Aorta (tissue), 5 donors: ENCODE measurements at places on chromosomes 12 and 14. TPM values are rescaled to one million over a fixed set of nuclear protein-coding genes. Genes with fewer than 3 reads are reported as not detected.

RFX4 gene
- total RNA-seq = not detected

GRCh38 chr12:49937639-49938300 is 12.8 kb upstream of the AQP2 start:
- no peak for DNase-seq

DNA sequence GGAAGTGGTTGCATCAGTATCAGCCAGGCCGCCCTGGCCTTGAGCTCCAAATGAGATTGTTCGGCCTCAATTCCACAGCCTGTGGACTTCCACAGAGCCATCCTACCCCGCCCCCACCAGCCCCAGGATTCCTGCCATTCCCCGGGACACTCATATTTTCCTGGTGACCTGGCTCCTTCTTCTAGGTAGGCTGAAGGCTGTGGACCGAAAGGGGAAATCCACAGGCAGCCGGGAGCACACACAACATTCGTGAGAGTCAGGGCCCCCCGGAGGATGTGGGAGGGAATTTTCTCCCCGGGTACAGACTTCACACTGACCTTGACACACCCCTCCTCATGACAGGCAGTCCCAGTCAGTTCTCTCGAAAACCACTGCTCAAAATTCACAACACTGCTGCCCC is 39.9 kb downstream of the RIN3 start:
- peak; percentile 77 for DNase-seq

DNA sequence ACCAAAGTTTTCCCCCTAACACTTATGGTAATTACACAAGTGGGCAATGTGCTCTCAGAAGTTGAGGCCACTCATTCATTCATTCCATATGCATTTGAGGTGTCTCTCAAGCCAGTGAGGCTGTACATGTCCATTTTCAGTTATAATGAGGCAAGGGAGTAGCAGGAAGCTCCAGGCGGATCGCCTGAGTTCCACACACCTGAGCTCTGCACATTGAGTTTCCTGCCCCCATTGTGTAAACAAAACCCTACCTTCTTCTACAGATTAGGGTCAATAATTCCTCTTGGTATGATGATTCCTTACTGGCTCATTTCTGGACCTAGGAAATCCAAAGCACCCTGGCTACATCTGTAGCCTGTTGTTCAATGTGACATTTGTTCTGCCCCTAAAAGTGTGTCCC is 555.3 kb downstream of the MED13L start:
- no peak for DNase-seq

TEX52 gene
- not detected for total RNA-seq

DNA sequence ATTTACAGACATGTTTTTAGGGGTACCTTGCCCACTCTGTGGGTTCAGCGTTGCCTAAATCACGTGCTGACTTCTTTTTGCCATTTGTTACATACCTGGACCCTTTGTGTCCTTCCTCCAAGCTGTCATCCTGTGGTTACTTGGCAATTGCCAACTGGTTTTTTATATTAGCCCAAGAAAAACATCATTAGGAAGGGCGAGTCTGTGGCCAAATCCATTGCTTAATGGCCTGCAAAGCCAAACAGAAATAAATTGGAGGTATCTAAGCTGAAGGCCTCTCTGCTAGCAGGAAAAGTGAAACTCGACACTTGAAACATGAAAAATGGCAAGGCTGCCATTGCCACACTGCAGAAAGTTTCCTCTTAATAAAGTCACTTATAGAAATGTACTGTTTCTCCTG is 190.4 kb downstream of the NUAK1 start:
- DNase-seq = no peak

- DNase-seq = no peak
These were observed 18.7 kb downstream of the NOS1 start for GRCh38 chr12:117342682-117343081.

DNA sequence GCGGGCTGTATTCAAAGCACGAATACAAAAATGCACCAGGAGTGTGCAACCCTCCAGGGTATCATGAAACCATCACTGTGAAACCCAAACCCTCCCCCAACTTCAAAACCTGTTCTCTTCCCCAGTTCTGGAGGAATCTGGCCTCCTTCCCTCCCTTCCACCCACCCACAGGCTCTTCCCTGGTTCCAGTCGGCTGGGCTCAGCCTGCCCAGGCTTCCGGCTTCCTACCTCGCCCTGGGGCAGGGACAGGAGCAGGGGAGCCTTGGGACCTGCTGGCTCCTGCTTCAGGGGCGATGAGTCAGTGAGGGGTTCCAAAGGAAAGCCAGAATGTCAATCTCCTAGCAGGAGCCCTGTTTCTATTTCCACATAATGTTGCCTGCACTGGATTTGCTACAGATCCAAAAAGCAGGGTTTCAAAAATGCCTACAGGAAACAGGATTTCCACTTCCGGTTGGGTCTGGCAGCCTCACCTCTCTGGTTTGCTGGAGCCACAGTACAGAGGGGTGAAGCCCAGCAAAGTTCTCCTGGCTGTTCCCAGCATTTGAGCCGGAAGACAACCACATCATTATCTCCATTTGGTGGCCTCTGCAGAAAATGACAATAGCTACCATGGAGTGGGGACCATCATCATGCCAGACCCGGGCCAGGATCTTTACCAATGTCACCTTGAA is 278.3 kb downstream of the DPF3 start:
- DNase-seq = no peak

- no peak for DNase-seq
These were observed 91.9 kb downstream of the DICER1 start for GRCh38 chr14:95065411-95065810.

DNA sequence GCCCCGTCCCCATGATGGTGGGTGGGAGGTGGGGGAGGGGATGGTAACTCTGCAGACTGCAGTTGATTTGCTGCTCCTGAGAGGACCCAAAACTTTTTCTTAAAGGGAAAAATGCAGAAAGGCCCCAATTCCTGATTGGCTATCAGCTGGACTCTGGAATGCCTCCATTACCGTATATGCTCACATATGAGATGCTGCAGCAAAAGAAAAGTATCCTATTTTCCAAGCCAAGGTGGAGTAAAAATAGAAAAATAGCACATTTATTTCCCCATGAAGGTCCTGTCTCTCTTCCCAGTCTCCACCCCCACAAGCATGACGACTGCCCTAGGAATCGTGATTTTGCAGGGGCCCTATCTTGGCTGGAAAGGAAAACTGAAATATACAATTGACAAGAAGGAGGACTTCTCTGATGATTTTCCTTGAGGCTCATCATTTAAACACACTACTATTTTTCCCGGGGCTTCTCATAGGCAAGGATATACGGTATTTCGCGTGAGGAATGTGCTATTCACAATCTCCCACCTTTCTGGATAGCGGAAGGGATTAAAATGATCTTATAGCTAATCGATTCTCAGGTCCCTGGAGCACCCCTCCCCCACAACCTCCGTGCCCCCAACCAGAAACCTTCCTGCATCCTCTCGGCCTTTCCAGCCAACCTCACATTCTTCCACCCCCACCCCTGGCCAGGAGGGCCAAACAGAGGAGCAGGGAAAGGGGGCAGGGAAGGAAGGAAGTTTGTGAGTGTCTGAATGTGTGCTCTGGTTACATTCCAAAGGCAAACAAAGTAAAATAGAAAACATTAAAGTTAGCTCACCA is 138.9 kb upstream of the CCND2 start:
- no peak for DNase-seq

GRCh38 chr14:29150659-29151058 is 384.1 kb downstream of the FOXG1 start:
- no peak for DNase-seq

DNA sequence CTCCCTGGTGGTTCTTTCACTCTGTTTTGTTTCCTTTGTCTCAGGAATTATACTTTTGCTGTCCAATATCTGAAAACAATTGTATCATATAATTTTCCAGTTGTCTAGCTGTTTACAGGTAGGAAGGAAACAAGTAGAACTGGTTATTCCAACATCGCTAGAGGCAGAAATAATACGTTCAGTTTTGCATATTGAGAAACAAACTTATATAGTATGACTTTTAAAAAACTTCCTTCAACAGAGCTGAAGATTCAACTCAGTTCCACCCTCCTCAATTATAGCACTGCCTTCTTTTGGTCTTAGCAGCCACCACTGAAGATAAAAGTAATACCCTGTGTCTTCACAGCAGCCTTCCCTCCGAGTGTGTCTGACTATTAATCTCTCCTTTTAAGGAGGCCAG is 214.3 kb downstream of the EFCAB11 start:
- DNase-seq = no peak
